Fibroblast of lung (primary cell): ENCODE measurements at places on chromosomes 7 and 10. TPM values are rescaled to one million over a fixed set of nuclear protein-coding genes. Genes with fewer than 3 reads are reported as not detected.

- H3K27me3 ChIP-seq, result no peaks in the 10 kb centered on the region
- no peak overlapping the region for H3K4me3 ChIP-seq
- H3K36me3 ChIP-seq, result no peaks in the 10 kb centered on the region
- no peaks in the 10 kb centered on the region for H3K4me1 ChIP-seq
These were observed 6.1 kb downstream of the RNF133 start for GRCh38 chr7:122692769-122693309.

GRCh38 chr10:92846854-92847201, 1.5 kb upstream of the EXOC6 start:
- H3K27ac ChIP-seq, result no peak overlapping the region
- H3K4me3 ChIP-seq, result no peak overlapping the region
- no peaks in the 10 kb centered on the region for H3K36me3 ChIP-seq
- H3K4me1 ChIP-seq, result peaks cover 3% of the 10 kb centered on the region
- H3K27me3 ChIP-seq, result no peaks in the 10 kb centered on the region

GRCh38 chr10:113359655-113360054, 193.2 kb upstream of the HABP2 start:
- no peak overlapping the region for H3K27ac ChIP-seq
- H3K27me3 ChIP-seq, result no peaks in the 10 kb centered on the region
- no peaks in the 10 kb centered on the region for H3K36me3 ChIP-seq
- no peak for DNase-seq

- no peaks in the 10 kb centered on the region for H3K27me3 ChIP-seq
- H3K4me3 ChIP-seq, result no peak overlapping the region
These were observed 11.0 kb upstream of the OR6B1 start for GRCh38 chr7:143988976-143989745.

GRCh38 chr10:103783681-103784080, 71.7 kb downstream of the SH3PXD2A start:
- DNase-seq, result no peak
- H3K27ac ChIP-seq, result no peak overlapping the region
- H3K36me3 ChIP-seq, result no peaks in the 10 kb centered on the region
- no peaks in the 10 kb centered on the region for H3K27me3 ChIP-seq

- H3K36me3 ChIP-seq, result no peaks in the 10 kb centered on the region
- no peak overlapping the region for H3K4me3 ChIP-seq
- H3K4me1 ChIP-seq, result no peaks in the 10 kb centered on the region
These were observed 73.5 kb upstream of the DLX6 start for GRCh38 chr7:96931891-96932290.

GRCh38 chr7:91570560-91570959, 306.3 kb downstream of the FZD1 start:
- no peak overlapping the region for H3K27ac ChIP-seq
- no peaks in the 10 kb centered on the region for H3K4me1 ChIP-seq
- DNase-seq, result no peak
- no peaks in the 10 kb centered on the region for H3K36me3 ChIP-seq
- H3K27me3 ChIP-seq, result no peaks in the 10 kb centered on the region
- no peak overlapping the region for H3K4me3 ChIP-seq

The OR2A7 gene
- total RNA-seq, result 0.26 and 0.50 TPM in 2 replicates

The HOXA7 gene
- 1.0 and 1.2 TPM in 2 replicates for total RNA-seq

The LIPJ gene
- under 0.01 and 0.26 TPM in 2 replicates for total RNA-seq
